ENCODE measurements at places on chromosomes 13 and 19. TPM values are rescaled to one million over a fixed set of nuclear protein-coding genes. Genes with fewer than 3 reads are reported as not detected.

Gene FFAR2
- not detected for total RNA-seq

Gene LIM2
- total RNA-seq: not detected

Gene TJP3
- total RNA-seq: 81.1 TPM

Gene CEACAM20
- total RNA-seq: 0.87 TPM

Gene GIPC1
- 57.5 TPM for total RNA-seq

Gene GSX1
- not detected for total RNA-seq

Gene ZNF865
- total RNA-seq: 14.5 TPM

Gene RDH8
- not detected for total RNA-seq

Gene OR7G3
- not detected for total RNA-seq

Gene TMEM272
- total RNA-seq: 1.9 TPM

Gene DUS3L
- total RNA-seq: 92.2 TPM

Gene SIPA1L3
- total RNA-seq: 43.7 TPM

Gene ATP8A2
- 16.5 TPM for total RNA-seq

Gene POSTN
- total RNA-seq: 17.5 TPM

Gene IL12RB1
- 0.39 TPM for total RNA-seq

Gene MCEMP1
- total RNA-seq: not detected

Gene TMPRSS9
- total RNA-seq: 8.4 TPM

Gene LILRB2
- 0.71 TPM for total RNA-seq

Gene C3
- 49.5 TPM for total RNA-seq

Gene ADGRE2
- 0.71 TPM for total RNA-seq

Gene KLK3
- 0.63 TPM for total RNA-seq

Gene SMAD9
- 10.9 TPM for total RNA-seq

Gene OLFM4
- total RNA-seq: 0.19 TPM

Gene PTPRH
- total RNA-seq: 11.3 TPM

Gene PTH2
- total RNA-seq: not detected

Gene APC2
- 5.9 TPM for total RNA-seq

Gene LIPE
- 49.2 TPM for total RNA-seq

Gene SYNGR4
- 26.1 TPM for total RNA-seq

Gene CD320
- total RNA-seq: 65.8 TPM

Gene NRTN
- total RNA-seq: 13.5 TPM

Gene MISP3
- 4.2 TPM for total RNA-seq

Gene PEAK3
- total RNA-seq: 0.37 TPM

Gene KCNJ14
- total RNA-seq: 2.2 TPM

Gene ZNF808
- 28.4 TPM for total RNA-seq

Gene OSCAR
- 1.2 TPM for total RNA-seq

Gene TECR
- 164 TPM for total RNA-seq

Gene FUT6
- total RNA-seq: 0.39 TPM

Gene PNMA8A
- total RNA-seq: 34.9 TPM

Gene EIF3K
- total RNA-seq: 235 TPM

Gene DCT
- total RNA-seq: 2.9 TPM

Gene RNF17
- 29.6 TPM for total RNA-seq

Gene GFY
- total RNA-seq: 0.24 TPM

Gene GJB6
- 1.7 TPM for total RNA-seq

Gene LGALS4
- total RNA-seq: 1.9 TPM

Gene SIAH3
- 0.47 TPM for total RNA-seq

Gene SRRM5
- 8.4 TPM for total RNA-seq

Gene ELSPBP1
- 1.1 TPM for total RNA-seq

Gene SHISA2
- 20.6 TPM for total RNA-seq

Gene CGB1
- 2.3 TPM for total RNA-seq

Gene PBX4
- 16.2 TPM for total RNA-seq

Gene TGFB1
- total RNA-seq: 12.7 TPM

Gene METTL21C
- 0.25 TPM for total RNA-seq

Gene LILRB1
- 0.63 TPM for total RNA-seq

Gene TUBB4A
- total RNA-seq: 277 TPM

Gene ANKLE1
- 3.1 TPM for total RNA-seq

Gene ZNF71
- total RNA-seq: 18.3 TPM

Gene NKPD1
- total RNA-seq: 1.3 TPM

Gene GAS6
- total RNA-seq: 416 TPM

Gene FREM2
- total RNA-seq: 4.4 TPM

Gene ZNF350
- total RNA-seq: 19.0 TPM
